ENCODE measurements at places on chromosomes 3 and 15.

DNA sequence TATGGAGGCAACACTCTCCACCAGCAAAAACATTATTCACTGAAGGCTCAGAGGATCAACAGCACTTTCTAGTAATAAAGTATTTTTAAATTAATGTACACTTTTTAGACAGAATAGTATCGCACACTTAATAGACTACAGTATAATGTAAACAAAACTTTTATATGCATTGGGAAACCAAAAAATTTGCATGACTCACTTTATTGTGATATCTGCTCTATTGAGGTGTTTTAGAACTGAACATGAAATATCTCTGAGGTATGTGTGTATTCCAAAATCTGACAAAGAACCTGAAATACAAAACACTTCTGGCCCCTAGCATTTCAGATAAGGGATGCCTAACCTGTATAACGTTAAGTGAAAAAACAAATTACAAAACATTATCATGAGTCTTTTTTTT lies 99.7 kb downstream of the PRICKLE2 start:
- DNase-seq, result no peak
- no peak overlapping the region for H3K4me3 ChIP-seq
- no peaks in the 10 kb centered on the region for H3K27me3 ChIP-seq
- no peaks in the 10 kb centered on the region for H3K36me3 ChIP-seq
- H3K27ac ChIP-seq, result no peak overlapping the region

DNA sequence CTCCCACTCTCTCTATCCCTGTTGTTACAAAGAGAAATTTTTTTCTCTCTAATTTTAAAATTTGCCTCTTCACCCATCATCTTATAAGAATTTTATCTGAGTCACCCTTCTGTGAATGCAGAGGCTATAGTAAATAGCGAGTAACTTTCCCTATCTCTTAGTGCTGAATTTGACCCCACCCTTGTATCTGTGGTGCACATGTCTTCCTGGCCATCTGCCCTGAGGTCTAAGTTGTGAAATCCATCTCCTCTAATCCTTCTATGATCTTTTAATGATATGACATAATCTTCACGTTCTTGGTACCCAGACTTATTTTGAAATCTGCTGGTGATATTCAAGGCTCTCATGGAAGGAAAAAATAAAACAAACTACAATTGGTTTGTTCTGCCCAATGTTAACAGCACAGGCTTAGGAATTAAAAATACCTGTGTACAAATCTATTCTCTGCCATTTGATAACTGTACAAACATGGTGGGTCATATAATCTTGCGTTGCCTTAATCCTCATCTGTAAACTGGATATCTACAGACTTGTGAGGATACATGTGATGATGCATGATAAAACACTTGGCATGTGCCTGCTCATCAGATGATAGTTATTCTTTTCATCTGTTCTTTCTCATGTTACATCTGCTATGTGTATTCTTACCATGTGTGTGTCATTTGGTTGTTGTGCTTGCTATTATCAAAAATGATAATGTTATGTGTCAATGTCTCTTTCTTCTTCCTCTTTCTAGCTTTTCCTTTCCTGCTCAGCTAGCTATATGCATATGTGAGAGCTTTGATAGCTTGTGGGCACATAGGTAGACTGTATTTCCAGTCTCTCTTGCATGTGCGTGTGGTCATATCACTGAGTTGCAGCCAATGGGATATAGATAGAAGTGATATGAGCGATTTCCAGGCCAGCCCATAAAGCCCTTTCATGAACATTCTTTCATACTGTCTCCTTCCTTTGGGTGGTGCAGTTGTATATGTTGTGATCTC lies 13.7 kb upstream of the CCR3 start:
- no peaks in the 10 kb centered on the region for H3K4me1 ChIP-seq
- no peaks in the 10 kb centered on the region for H3K36me3 ChIP-seq
- DNase-seq, result no peak
- no peak overlapping the region for H3K27ac ChIP-seq
- H3K27me3 ChIP-seq, result no peaks in the 10 kb centered on the region
- no peak overlapping the region for H3K4me3 ChIP-seq

- H3K36me3 ChIP-seq, result no peaks in the 10 kb centered on the region
- no peak overlapping the region for H3K27ac ChIP-seq
- no peak for DNase-seq
- no peak overlapping the region for H3K4me3 ChIP-seq
- peaks cover 94% of the 10 kb centered on the region for H3K27me3 ChIP-seq
- H3K4me1 ChIP-seq, result no peaks in the 10 kb centered on the region
Measured at GRCh38 chr15:89364741-89365450, 30.3 kb upstream of the POLG start.

DNA sequence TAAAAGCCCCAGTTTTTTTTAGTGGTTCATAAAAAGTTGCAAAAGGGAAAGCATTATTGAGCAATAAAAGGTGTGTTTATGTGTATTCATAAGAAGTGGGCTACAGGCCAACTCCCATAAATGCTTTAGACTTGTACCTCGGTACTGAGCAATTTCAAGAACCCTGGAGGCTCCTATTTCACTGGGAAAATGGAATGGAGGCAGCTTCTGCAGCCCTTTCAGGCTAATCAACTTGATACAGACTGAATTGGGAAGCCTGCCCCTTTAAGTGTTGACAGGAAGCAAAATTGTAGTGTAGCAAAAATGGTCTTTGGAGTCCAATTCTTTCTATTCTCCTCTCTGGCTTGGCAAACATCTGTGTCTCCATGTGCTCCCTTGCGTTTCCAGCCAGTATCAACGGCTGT lies 118.8 kb downstream of the ECT2 start:
- 0 out of 3 replicates have a peak, but pooled peaks cover 10% of the 10 kb centered on the region for H3K27me3 ChIP-seq
- H3K27ac ChIP-seq, result no peak overlapping the region
- H3K36me3 ChIP-seq, result no peaks in the 10 kb centered on the region

DNA sequence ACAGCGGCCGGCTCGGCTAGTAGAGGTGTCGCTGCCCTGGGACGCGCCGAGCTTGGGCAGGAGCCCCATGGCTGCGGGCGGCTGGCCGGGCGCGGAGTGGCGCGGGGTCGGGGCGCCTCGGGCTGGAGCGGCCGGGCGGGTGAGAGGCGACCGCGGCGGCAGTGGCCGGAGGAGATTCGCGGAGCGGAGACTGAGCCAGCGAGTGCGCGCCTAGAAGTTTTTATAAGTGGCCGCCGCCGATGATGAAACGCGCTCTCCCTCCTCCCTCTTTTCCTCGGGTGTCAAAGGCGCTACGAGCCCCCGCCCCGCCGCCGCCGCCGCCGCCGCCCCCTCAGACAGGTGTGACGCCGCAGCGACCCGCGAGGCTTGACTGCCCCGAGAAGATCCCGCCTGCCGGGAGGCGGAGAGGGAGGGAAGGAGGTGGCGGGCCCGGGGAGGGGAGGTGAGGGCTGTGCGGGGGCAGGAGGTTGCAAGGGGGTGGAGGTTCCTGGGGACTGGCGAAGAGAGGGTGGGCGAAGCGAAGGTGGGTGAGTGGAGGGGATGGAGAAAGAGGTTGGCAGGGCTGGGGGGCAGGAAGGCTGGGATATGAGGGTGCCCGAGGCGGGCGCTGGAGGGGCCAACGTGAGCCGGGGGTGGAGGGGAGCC lies at the start of gene SLCO2A1:
Gene SLCO2A1, minus strand, starts transcription at position 192 of the 645 bp plus-strand sequence. Its CDS starts 123 bp downstream, at position 69.
- H3K27me3 ChIP-seq, result peaks cover 11% of the 10 kb centered on the region
- no peaks in the 10 kb centered on the region for H3K36me3 ChIP-seq
- no peak for DNase-seq
- peak within 1 kb of the TSS; percentile 40 for H3K27ac ChIP-seq
- peak within 1 kb of the TSS; percentile 73 for H3K4me3 ChIP-seq
- peaks cover 26% of the 10 kb centered on the region for H3K4me1 ChIP-seq

GRCh38 chr15:49686599-49686998 lies 65.8 kb downstream of the DTWD1 start:
- H3K27me3 ChIP-seq, result no peaks in the 10 kb centered on the region
- no peak overlapping the region for H3K4me3 ChIP-seq
- no peaks in the 10 kb centered on the region for H3K36me3 ChIP-seq
- no peak overlapping the region for H3K27ac ChIP-seq
- no peaks in the 10 kb centered on the region for H3K4me1 ChIP-seq

DNA sequence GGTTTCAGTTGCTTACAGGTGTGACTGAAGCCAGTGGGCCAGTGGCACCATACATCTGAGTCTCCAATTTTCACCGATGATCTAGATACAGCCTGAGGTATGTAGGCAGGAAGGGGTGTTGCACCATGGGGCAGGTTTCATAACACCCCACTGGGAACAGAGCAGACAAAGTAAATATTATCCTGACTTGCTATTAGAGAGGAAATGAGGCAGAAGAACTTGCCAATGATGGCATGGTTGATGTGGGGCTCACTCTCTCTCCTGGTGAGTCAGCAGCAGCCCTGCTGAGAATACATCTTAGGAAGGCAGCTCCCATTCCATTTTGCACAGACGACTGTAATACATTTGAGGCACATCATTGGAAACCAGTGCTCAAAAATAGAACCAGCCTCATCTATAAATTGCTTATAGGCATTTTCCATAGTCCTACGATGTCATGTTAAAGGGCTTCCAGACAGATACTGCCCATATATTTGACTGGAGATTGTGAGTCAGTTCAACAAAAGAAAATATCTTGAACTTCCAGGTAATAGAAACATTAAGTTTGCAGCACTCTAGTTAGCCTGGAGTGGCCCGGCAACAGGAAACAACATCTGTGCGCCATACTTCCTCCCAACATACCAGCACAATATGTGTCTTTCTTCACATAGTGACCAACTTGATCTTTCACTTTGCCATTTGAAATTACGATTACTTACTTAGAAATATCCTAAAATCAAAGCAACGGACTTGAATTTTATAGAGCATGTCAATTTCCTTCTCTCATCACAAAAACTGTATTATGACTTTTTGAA lies 175.5 kb downstream of the NECTIN3 start:
- H3K4me1 ChIP-seq, result no peaks in the 10 kb centered on the region
- peak; percentile 24 for DNase-seq
- no peak overlapping the region for H3K27ac ChIP-seq
- no peak overlapping the region for H3K4me3 ChIP-seq

- no peaks in the 10 kb centered on the region for H3K36me3 ChIP-seq
- H3K4me3 ChIP-seq, result no peak overlapping the region
- H3K27me3 ChIP-seq, result peaks cover 4% of the 10 kb centered on the region
- H3K4me1 ChIP-seq, result no peaks in the 10 kb centered on the region
- no peak for DNase-seq
- no peak overlapping the region for H3K27ac ChIP-seq
Measured at GRCh38 chr3:127370906-127371305, 83.1 kb upstream of the PRR20G start.

DNA sequence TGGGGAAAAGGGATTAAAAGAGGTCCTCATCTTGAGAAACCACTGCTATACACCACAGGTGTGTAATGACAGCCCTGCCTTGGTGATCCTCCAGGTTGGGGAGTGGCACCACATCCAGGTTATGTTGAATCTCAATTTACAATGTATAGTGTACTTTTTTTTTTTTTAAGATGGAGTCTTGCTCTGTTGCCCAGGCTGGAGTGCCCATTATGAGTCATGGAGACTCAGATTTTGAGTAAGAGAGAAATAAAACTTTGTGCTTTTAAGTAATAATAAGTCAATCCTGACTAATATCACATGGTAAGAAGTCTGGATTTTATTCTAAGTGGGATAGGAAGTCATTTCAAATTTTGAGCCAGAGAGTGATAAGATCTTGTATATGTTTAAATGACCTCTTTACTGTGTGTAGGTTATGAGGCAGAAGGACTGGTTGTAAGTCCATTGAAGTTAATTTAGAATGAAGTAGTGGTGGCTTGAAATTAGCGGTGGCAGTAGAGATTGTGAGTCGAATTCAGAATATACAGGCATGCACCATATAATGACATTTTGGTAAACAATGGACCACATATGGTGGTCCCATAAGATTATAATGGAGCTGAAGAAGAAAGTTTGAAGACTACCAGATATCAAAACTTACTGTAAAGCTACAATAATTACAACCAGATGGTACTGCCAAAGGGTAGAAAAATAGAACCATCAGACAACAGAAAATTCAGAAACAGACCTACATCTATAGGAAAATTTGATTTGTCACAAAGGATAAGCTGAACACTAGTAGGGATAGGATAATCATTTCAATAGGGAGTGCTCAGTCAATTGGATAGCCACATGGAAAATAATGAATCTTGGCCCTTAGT lies 20.7 kb downstream of the POPDC2 start:
- H3K4me1 ChIP-seq, result no peaks in the 10 kb centered on the region
- H3K27ac ChIP-seq, result no peak overlapping the region
- no peaks in the 10 kb centered on the region for H3K27me3 ChIP-seq
- H3K4me3 ChIP-seq, result no peak overlapping the region

GRCh38 chr3:44048196-44048924 lies 193.3 kb upstream of the TOPAZ1 start:
- DNase-seq, result no peak
- no peaks in the 10 kb centered on the region for H3K4me1 ChIP-seq
- H3K4me3 ChIP-seq, result no peak overlapping the region
- no peaks in the 10 kb centered on the region for H3K36me3 ChIP-seq

- H3K27ac ChIP-seq, result no peak overlapping the region
- DNase-seq, result no peak
- no peaks in the 10 kb centered on the region for H3K27me3 ChIP-seq
- H3K36me3 ChIP-seq, result no peaks in the 10 kb centered on the region
Measured at GRCh38 chr3:60424942-60425341, 826.3 kb downstream of the FHIT start.

GRCh38 chr15:77243135-77243534 lies 172.2 kb upstream of the TSPAN3 start:
- no peak overlapping the region for H3K4me3 ChIP-seq
- no peaks in the 10 kb centered on the region for H3K4me1 ChIP-seq
- DNase-seq, result no peak
- peaks cover 3% of the 10 kb centered on the region for H3K36me3 ChIP-seq

- no peaks in the 10 kb centered on the region for H3K36me3 ChIP-seq
- no peak for DNase-seq
- H3K4me3 ChIP-seq, result no peak overlapping the region
- H3K27ac ChIP-seq, result no peak overlapping the region
Measured at GRCh38 chr3:152197451-152197850, 71.3 kb upstream of the MBNL1 start.

DNA sequence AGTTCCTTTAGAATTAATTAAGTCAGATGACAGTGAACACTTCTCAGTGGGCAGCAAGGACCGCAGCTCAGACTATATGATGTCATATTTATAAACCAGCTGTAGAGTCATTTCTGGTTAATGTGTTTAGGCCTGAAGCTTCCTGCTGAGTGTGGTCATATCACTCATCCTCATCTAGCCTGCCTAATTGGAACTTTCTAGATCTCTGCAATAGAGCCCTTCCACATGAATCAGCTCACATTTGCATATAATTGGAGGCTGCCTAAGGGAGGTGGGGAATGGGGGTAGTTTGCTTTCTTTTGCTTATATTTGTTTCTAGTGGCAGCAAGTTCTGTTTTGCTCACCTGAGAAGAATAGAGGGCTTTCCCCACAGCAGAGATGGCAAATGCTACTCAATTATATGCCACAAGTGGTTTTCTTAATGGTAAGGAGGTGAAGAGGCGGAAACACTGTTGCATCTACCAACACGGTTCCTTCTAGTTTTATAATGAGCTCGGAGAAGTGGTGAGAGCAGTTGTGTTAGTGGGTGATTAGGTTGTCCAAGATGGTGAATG lies 148.1 kb downstream of the KLHL25 start:
- peaks cover 2% of the 10 kb centered on the region for H3K36me3 ChIP-seq
- H3K4me3 ChIP-seq, result no peak overlapping the region
- DNase-seq, result no peak
- H3K27me3 ChIP-seq, result no peaks in the 10 kb centered on the region

DNA sequence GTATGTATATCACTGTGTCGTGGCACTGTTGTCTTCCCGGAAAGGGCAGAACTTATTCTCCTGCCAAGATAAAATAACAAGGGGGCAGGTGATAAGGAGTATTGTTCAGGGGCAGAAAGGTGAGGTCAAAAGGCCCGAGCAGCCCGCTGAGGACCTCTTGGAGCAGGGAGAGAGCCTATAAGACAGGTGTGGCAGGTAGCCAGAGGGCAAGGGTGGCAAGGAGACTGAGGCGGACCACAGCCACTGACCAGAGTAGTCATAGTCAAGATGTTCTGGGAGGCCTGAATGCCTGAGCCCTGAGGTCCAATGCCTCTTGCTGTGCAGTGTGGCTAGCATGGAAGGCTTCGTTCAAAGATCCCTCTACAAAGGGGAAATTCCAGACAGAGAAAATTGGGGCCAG lies 172.3 kb upstream of the CHRNA7 start:
- H3K27ac ChIP-seq, result no peak overlapping the region
- no peaks in the 10 kb centered on the region for H3K4me1 ChIP-seq
- no peak for DNase-seq
- H3K4me3 ChIP-seq, result no peak overlapping the region
